8988T (cell line): ENCODE measurements at places on chromosomes 16 and 17.

DNA sequence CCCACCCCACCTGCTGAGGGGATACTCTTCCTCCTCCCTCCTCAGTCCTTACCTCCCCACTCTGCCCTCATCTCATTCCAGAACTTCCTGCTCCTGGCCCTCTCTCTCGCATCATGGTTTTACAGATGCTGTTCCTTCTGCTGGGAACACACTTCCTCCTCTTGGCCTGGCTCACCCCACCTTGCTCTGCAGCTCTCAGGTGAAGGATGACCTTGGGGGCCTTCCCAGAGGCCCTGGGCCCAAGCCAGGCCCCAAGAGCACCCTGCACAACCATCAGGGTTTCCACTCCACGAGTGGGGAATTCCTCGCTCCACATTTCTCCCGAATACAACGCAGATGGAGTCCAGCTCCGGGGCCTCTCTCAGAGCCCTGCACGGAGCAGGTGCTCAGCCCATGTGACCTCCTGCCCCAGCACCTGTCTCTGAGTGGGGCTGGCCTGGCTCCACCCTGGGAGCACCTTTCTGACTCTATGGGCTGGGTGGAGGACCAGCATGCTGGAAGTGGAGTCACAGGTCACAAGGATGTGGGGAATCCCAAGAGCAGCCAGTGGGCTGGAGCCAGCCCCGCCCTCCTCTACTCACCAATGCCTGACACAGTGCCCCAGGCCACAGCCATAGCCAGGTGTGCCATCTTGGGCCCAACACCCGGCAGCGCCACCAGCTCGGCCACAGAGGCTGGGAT lies 4.5 kb downstream of the NTHL1 start:
- DNase-seq = no peak

DNA sequence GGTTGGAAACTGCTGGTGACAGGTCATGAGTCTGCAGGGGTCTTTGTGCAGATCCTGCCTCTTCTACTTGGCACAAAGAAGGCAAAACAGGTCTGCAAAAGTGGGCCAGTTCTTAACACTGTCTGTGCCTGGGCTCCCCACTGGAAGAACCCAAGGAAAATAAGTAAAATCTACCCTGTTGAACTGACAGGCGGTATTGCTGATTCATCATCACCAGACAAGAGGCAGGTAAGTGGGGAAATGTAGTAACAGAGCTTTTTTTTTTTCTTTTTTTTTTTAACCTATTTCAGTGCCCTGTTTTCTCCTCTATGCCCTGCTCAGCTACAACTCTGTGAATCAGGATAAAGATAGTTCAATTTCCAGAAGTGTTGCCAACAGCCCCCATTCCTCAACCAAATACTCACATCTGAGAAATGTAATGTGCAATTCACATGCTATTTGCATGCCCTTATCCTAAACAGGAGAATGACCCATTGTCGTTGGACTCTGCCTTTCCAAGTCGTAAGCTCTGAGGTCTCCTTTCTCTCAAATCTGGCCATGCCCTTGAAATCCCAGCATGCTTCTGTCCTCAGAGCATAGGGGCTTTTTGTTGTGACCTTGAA lies 237.0 kb downstream of the SOX9 start:
- DNase-seq = no peak

- no peak for DNase-seq
Measured at GRCh38 chr17:74758848-74759168, 10.4 kb downstream of the NHERF1 start.

GRCh38 chr16:28309811-28310311 lies 17.5 kb downstream of the SBK1 start:
- DNase-seq = no peak

GRCh38 chr16:78155791-78156345 lies 56.4 kb downstream of the WWOX start:
- no peak for DNase-seq

- no peak for DNase-seq
Measured at GRCh38 chr16:68091380-68092261, 6.5 kb downstream of the NFATC3 start.

- peak; percentile 24 for DNase-seq
Measured at GRCh38 chr17:19718041-19718612, 1.7 kb upstream of the SLC47A2 start.

- DNase-seq = no peak
Measured at GRCh38 chr16:76278980-76279379, 1.8 kb downstream of the CNTNAP4 start.

- DNase-seq = no peak
Measured at GRCh38 chr17:74415608-74416396, 16.1 kb upstream of the GPRC5C start.
